Activated CD4-positive, CD25-positive, alpha-beta regulatory T cell treated with anti-CD3 and anti-CD28 coated beads, Interleukin-2, amount 50 U/mL, for 72 hours (primary cell): ENCODE measurements at places on chromosomes 6 and 20.
A peak's percentile ranks its signal among the peaks of the same experiment; 100 is the strongest.

DNA sequence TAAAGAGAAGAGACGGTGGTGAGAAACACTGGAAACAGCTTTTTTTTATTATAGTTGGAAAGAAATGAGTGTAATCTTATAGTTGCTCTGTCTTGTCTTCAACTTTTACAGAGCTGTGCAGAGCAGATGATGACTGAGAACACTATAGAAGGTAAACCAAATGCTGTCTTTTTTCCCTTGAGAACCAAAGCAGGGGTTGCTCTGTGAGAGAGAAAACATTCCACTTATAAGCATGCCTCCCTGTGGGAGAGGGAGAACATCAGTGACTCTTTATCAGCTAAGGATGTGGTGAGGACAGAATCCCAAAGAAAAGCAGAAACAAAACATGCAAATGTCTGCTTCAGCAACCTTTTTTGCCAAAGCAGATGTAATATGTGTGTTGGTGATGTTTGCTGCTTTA, 179.3 kb upstream of the HDDC2 start:
- DNase-seq: no peak

DNA sequence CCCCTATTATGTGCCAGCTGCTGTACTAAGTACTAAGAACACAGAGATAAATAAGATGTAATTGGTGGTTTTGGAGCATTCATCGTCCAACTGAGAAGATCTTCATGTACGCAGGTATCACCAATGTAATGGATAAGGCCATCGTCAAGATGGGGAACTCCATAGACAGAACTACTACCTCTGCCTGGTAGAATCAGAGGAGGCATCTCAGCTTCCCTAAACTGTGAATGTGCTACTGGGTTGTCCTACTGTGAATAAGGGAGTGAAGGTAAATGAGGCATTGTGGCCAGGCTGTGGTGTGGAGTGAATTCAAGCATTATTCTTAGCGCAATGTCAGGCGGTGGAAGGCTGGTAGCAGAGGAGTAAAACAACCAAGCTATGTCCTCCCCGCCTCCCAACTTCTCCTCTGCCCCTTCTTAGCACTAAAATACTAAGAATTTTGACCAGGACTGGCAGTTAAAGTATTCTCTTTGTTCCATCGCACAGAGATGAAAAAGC, 68.2 kb downstream of the TBC1D7 start:
- DNase-seq: no peak

DNA sequence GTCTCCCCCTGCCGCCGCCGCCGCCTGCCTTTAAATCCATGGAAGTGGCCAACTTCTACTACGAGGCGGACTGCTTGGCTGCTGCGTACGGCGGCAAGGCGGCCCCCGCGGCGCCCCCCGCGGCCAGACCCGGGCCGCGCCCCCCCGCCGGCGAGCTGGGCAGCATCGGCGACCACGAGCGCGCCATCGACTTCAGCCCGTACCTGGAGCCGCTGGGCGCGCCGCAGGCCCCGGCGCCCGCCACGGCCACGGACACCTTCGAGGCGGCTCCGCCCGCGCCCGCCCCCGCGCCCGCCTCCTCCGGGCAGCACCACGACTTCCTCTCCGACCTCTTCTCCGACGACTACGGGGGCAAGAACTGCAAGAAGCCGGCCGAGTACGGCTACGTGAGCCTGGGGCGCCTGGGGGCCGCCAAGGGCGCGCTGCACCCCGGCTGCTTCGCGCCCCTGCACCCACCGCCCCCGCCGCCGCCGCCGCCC, 474 bp downstream of the CEBPB start:
- peak; percentile 74 for DNase-seq

DNA sequence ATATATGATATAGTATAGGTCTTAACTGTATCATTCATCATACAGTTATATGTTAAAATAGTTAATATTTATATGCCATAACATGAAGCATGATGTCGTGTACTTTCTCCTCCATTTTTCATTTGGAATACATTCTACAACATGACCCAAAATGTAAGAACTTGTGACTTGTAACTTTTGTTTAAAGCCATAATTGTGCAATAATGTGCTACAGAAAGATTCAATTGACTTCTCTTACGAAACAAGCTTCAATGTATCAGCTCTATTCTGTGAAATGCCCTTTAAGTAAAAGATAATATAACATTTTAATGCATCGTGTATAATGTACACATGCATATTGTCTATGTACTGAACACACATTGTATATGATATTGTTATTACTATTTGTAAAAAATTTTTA, 76.7 kb upstream of the FABP7 start:
- DNase-seq: no peak

DNA sequence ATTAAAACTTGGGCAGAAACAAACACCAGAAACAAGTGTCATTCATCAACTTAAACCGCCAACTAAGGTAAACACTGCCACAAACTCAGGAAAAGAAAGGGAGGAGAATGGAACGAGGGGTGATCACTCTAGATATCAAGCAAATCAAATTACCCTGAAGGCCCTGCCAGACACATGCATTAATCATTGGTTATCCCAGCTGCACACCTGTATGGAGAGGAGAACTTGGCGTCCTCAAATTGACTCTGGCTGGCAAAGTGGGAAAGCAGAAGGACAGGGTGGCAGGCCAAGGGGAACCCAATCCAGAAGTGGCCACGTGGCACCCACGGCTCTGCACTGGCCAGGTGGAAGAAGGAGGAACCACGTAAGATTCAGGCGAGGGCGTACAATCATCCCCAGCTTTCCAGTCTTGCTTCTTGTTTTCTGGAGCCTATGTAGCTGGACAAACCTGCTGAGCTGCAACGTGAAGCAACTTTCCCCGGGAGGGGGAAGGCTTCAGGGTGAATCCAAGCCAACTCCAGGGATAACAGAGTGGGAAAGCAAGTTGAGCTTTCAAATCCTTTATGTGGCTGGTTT, 156.2 kb upstream of the JARID2 start:
- DNase-seq: no peak

- DNase-seq: no peak
These were observed 146.6 kb downstream of the DHX35 start for GRCh38 chr20:39108746-39109145.

DNA sequence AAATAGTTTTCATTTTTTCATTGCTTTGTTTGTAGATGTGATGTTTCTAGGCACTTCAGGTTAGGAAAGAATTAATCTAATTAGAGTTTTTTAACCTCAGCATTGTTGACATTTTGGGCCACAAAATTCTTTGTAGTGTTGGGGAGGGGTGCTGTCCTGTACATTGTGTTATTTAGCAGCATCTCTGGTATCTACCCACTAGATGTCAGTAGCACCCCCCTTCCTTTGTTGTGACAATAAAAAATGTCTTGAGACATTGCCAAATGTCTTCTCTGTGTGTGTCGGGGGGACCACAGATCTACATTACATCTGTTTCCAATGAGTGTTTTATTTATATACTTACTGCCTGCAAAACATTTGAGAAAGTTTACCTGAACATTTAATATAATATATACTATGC, 45.6 kb downstream of the EYA4 start:
- no peak for DNase-seq

GRCh38 chr6:70375882-70376281, 37.4 kb upstream of the FAM135A start:
- no peak for DNase-seq

- no peak for DNase-seq
These were observed 224.5 kb downstream of the BCKDHB start for GRCh38 chr6:80330961-80331360.

DNA sequence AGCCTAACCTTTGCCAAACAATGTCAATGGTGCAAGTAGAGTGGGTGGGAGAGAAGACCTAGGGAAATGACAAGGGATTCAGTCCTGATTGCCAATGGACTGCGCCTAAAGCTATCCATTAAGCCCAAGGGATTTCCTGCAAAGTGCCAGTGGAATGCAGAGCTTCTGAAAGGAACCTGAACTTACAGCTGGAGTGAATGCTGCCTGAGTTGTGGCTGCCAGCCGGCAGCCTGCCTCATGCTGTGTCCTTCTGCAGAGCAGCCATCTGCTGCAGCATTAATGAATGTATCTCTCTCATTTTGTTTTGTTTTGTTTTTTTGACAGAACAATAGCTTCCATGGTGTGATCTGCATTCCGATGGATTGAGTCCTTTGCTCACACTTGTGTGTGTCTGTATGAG, 44.7 kb downstream of the SLC35F1 start:
- no peak for DNase-seq

- DNase-seq: no peak
These were observed 168.6 kb downstream of the ADGRG6 start for GRCh38 chr6:142470421-142470820.

GRCh38 chr6:14612016-14612980, 494.7 kb downstream of the CD83 start:
- no peak for DNase-seq

GRCh38 chr6:89952105-89952671, 57.9 kb downstream of the GJA10 start:
- DNase-seq: no peak

DNA sequence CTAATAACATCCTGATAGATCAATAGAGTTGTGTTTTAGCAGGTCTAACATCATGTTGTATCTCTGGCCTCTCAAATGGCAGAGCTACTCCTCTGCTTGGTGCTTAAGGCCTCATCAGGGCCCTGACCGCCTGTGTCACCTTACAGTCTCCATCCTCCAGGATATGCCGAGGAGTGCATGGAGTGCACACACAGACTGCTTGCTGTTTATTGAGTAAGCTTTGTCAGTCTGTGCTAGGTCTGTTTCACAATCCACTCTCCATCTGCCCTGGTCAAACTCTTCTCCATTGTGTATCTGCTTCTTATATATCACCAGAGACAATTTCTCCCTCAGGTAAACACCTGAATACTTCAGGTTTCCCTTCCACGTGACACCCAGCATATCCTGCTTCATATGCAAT, 136.1 kb downstream of the SLC24A3 start:
- DNase-seq: no peak

DNA sequence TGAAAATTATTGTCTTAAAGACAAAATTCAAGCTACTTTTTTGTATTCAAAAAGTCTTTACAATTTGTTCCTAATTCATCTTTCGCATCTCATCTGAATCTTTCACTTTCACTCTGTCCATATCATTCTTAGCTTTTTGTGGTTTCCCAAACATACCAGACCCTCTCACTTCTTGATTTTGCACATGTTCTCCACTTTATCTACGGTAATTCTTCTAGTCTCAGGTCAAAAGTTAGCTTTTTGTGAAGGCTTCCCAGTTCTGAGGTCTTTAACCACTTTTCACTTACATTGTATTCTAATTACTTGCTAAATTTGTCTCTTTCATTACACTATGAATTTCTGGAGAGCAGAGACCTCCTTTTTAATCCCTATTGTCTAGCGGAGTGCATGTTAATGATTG, 34.6 kb upstream of the EPHA7 start:
- DNase-seq: no peak

GRCh38 chr20:25194333-25194972, 1.1 kb upstream of the ENTPD6 start:
- DNase-seq: no peak

GRCh38 chr20:32028647-32029372, 18.6 kb downstream of the CCM2L start:
- no peak for DNase-seq

- no peak for DNase-seq
These were observed 81.8 kb downstream of the JAG1 start for GRCh38 chr20:10591946-10592521.

GRCh38 chr20:40637176-40637575, 51.9 kb downstream of the MAFB start:
- DNase-seq: no peak

GRCh38 chr20:15992564-15992963, 580.7 kb downstream of the KIF16B start:
- DNase-seq: no peak

- no peak for DNase-seq
These were observed 244.9 kb downstream of the THBS2 start for GRCh38 chr6:169008641-169009257.

DNA sequence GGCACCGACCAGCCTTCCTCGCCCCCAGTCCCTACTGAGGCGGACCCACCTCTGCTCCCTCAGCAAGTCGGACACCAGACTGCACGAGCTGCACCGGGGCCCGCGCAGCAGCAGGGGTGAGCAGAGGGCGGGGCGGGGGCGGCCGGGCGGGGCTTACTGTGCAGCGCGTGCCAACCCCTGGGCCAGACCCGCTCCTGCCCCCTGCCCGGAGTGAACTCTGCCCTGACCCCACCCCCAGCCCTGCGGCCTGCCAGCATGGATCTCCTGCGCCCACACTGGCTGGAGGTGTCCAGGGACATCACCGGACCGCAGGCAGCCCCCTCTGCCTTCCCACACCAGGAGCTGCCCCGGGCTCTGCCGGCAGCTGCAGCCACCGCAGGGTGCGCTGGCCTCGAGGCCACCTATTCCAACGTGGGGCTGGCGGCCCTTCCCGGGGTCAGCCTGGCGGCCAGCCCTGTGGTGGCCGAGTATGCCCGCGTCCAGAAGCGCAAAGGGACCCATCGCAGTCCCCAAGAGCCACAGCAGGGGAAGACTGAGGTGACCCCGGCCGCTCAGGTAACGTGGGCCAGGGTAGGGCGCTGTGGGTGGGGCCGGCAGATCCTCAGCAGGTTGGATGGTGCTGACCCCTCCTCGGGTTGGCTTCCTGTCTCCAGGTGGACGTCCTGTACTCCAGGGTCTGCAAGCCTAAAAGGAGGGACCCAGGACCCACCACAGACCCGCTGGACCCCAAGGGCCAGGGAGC, 1.5 kb upstream of the SLC2A4RG start:
- DNase-seq: no peak

DNA sequence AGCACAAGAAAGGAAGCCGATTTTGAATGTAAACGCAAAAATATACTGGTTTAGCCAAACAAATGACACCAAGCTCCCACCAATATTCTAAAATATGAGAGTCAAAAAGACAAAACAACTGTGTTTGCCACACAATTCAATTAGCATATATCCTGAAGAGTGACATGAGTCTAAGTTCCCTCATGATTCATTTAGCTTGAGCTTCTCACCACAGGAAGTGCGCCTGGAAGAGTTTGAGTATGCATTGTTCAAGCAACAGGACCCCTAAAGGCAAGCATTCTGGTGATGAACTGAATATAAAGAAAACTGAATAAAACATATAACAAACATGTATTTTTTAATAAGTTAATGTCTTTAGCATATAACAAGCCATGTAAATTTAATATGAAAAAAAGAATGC, 115.2 kb upstream of the RUNX2 start:
- DNase-seq: no peak

DNA sequence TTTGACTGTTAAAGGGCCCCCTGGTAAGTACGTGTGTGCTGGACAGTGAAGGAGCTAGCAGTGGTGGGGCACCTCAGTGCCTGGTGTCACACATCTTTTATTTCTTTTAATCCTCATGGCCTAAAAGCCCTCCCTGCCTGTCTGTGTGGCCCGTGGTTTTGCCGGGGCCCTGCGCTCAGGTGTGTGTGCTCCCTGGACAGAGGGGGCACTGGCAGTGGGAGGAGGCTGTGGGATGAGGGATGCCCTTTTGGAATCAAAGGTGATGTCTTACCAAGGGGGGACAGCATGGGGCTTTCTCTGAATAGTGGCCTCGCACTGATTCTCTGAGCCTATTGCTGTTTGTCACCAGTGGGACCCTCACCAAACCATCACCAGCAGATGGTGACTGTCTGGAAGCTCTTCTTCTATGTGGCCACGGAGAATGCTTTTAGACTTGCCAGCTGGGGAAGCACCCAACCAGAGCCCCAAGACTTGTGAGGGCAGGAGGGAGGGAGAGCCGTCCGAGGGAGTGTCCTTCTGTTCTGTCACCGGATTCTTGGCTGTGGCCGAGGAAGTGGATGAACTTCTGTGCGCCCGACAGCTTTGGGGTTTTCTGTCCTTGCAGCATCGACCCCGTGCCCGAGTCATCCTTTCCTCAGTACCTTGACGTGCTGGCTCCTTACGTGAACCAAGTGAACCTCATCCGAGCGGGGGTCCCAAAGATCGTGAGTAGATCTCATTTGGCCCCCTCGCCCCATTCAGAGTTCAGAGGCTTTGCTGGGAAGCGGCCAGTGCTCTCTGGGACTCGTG, 18.1 kb downstream of the PNLDC1 start:
- no peak for DNase-seq

GRCh38 chr6:170289180-170289931, 1.5 kb downstream of the DLL1 start:
- DNase-seq: no peak
